G401 (cell line): ENCODE measurements at places on chromosomes 12 and 14. TPM values are rescaled to one million over a fixed set of nuclear protein-coding genes. Genes with fewer than 3 reads are reported as not detected.

The KRT78 gene
- total RNA-seq = 0.61 TPM in 1 of 2 replicates, not detected in the other

The FAIM2 gene
- not detected in 2 replicates for total RNA-seq

The GLT1D1 gene
- total RNA-seq = 0.14 and 1.5 TPM in 2 replicates

The HOXC4 gene
- 2.5 and 3.9 TPM in 2 replicates for total RNA-seq

The IL22 gene
- total RNA-seq = not detected in 2 replicates

The MIS18BP1 gene
- total RNA-seq = 24.2 and 32.8 TPM in 2 replicates

The C3AR1 gene
- total RNA-seq = not detected in 2 replicates

DNA sequence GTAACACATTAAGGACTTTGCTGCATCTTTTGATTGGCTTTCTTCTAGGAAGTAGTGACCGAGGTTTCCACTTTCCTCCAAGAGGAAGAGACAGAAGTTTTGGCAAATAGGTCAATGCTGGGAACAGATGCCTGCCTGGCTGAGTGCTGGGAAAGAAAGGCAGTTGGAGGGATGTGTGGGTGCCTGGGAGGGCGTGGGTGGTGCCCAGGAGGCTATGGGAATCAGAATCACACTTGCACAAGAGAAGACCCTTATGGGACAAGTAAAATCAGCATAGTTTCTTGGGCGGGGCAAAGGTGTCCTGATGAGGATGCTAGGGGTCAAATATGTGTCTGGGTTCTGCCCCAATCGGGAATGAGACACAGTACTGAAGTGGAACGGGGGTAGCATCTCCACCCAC, 906 bp upstream of the ACADS start:
- DNase-seq = no peak

GRCh38 chr14:63155511-63156185, 48.6 kb upstream of the RHOJ start:
- DNase-seq = no peak

DNA sequence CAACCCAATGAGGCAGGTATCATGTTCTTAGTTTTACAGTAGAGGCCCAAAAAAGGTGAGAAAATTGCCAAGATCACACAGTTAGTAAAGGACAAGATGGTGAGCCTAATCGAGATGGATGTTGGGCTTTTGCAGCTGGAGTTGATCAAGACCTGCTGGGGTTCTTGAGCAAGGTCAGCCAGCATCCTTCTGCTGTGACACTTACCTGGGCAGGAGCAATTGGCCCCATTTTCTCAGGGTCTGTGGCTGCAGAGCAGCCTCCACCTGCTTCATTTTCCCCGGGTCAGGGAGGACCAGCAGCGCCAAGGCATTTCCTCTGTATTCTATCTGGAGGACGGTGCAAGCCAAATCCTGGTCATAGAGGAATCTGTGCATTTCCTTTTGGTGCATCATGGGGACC, 6.5 kb downstream of the SERPINA11 start:
- DNase-seq = no peak

DNA sequence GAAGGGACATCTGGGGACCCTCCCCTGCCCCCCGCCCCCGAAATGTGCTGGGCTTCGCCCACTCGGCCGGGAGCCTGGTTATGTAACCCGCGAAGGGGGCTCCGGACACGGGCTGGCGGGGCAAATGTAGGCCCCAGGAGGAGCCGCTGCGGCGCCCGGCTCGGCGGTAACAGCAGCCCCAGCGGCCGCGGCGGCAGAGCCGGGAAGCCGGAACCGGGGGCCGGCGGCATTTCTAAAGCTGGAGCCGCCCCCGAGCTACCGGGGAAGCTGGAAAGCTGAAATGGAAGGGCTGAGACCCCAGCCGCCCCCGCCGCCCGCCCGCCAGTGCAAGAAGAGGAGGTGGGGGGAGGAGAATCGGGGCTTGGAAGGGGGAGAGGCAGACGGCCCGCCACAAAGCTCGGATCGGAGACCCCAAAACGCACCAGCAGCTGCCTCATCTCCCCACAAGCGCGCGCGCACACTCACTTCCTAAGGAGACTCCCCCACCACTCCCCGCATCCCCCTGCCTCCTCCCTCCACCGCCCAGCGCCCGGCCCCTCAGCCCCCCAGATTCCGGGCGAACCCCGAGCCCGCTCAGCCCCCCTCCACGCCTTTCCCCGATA, 1.5 kb downstream of the KDM2B start:
- peak; percentile 31 for DNase-seq

DNA sequence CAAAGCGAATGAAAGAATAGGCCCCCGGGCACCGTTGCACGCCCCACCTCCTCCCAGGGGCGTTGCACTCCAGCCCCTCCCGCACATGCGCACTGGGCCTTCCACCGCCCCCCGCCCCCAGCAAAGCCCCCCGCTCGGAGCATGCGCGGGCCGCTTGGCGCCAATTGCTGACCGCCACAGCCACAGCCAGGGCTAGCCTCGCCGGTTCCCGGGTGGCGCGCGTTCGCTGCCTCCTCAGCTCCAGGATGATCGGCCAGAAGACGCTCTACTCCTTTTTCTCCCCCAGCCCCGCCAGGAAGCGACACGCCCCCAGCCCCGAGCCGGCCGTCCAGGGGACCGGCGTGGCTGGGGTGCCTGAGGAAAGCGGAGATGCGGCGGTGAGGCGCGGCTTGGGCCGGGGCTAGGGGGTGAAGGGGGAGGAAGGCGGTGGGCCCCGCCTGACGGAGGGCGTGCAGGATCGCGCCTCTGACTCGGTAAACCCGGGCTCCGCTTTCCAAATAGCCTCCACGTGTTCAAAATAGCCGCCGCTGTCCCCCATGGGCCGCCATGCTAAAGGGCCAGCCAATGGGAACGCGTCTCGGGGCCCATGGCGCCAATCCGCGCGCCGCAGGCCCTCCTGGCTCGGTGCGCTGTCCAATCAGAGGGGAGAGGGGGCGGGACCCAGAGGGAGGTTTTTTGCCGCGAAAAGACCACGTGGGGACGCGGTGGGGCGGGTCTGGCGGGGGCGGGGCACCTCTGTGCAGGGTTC, at the start of gene UNG:
Gene UNG, plus strand, starts transcription at position 163 of the 748 bp plus-strand sequence. Its CDS starts 83 bp downstream, at position 246.
- peak; percentile 95 for DNase-seq

GRCh38 chr14:56741325-56741724, 69.0 kb downstream of the OTX2 start:
- DNase-seq = no peak

DNA sequence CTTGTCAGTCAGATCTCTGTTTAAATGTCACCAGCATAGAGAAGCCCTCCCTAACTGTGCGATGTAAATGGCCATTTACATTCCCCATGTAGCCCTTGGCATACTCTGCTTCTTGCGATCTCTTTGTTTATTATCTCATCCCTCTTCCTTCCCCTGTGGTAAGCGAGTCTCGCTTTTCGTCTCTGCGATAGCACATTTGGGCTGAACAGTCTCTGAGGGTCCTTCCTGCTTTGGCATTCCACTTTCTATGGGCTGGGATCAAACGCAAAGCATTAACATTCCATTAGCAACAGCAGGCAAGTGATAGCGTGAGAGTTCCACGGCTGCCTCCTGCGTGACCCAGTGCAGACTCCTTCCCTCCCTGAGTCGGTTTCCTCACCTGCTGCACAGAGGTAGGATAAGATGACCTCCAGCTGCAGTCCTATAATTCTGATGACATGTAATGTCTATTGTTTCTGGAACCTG, 61.4 kb upstream of the TUNAR start:
- no peak for DNase-seq

GRCh38 chr14:68367536-68367935, 425.3 kb downstream of the ZFP36L1 start:
- no peak for DNase-seq

DNA sequence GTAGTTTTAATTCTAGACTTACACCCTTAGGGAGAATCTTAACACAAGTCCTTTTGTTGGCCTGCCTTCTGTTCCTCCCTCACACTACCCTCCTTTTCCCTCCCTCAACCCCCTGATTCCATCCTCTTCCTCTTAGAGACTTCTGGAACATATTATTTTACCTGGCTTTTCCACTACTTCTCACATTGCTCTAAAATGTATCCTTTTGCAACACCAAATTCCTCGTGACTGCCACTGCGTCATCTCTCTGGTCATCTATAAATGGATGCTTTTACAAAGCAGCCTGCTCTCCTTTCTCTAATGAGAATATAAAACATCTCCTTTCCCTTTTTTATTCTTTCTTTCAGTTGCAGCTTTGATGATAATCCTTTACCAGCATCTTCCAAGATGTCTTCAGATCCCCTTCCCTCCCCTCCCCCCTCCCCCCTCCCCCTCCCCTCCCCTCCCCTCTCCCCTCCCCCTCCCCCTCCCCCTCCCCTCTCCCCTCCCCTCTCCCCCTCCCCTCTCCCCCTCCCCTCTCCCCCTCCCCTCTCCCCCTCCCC, 93.6 kb downstream of the DIP2B start:
- no peak for DNase-seq

DNA sequence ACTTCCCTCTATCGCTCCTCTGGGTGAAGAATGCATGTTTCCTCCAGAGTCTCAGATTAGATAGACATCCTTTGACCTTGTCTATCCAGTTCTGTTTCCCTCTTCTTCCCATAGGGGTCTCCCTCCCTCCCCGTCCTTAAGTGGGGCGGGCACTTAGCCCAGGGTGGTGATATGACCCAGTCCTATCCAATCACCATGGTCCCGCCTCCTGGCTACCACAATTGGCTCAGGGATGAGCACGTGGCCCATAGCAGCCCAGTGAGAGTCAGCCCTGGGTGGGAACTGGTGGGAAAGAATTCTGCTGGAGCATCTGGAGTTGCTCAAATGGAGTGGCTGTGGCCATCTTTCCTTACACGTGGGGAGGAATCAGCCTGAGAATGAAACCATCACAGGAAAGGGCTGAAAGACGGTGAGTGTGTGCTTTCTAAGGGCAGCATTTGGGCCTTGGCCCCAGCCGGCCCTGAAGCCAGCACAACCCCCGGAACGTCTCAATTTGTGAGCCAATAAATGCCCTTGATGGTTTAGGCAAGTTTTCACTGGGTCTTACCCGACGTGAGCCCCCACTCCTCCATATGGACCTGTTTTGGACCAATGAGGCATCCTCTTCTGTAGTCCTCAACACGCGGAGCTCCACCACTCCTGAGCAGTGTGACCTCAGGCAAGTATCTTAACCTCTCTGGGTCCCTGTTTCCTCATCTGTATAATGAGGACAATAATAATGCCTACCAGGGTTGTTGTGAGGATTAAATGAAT, 14.4 kb upstream of the MLXIP start:
- peak; percentile 76 for DNase-seq

GRCh38 chr12:56358836-56359532, 923 bp downstream of the STAT2 start:
- peak; percentile 27 for DNase-seq

DNA sequence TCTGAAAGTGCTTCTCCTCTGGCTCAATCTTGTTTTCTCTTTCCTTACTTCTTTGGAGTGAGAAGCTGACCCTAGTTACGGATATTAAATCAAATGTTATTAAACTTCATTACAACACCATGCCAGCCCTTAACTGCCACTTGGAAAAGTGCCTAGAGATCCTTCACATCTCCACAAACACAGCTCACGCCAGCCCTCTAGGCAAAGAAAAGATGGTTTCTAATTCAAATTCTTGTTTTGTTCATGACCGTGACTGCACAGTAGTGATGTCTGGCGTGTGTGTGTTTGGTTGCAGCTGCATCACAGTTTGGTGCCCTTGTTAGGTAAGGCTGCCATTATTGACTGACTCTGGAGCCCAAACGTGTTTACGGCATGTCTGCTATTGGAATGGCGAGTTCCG, 113.0 kb downstream of the BEGAIN start:
- DNase-seq = no peak

- DNase-seq = no peak
Measured at GRCh38 chr12:116712458-116713303, 25.2 kb downstream of the SPRING1 start.

- DNase-seq = no peak
Measured at GRCh38 chr12:4445156-4446101, at the start of gene FGF6. FGF6 (minus strand) TSS chr12:4445815; CDS start chr12:4445570, 245 bp downstream.

- DNase-seq = no peak
Measured at GRCh38 chr14:32552766-32553165, 223.7 kb downstream of the AKAP6 start.

GRCh38 chr12:80101126-80101525, 1.8 kb downstream of the OTOGL start:
- no peak for DNase-seq

DNA sequence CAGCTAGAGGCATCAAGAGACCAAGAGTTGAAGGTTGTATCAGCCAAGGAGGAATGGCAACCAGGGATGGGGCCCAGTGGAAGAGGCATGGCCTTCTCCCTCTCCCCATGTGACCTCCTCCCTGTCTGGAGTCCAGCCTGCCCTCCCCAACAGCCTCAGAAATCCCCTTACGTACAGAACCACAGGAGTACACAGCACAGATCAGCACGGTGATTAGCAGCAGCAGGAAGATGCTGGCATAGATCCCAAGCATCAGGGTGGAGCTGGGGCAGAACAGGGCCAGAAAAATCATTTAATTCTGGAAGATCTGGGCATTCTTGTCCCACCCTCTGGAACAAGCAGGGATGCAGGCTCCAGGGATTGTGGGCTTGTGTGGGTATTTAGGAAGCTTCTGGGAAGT, 14.4 kb downstream of the ADCY6 start:
- no peak for DNase-seq
